ENCODE measurements at places on chromosomes 16 and 17.

- DNase-seq, result no peak
These were observed 22.0 kb downstream of the CAMKK1 start for GRCh38 chr17:3870871-3871306.

GRCh38 chr16:86256995-86257394 is 253.3 kb upstream of the FOXF1 start:
- no peak for DNase-seq

- no peak for DNase-seq
These were observed 113.4 kb upstream of the RCVRN start for GRCh38 chr17:10018461-10018891.

- no peak for DNase-seq
These were observed 25.9 kb downstream of the NKD1 start for GRCh38 chr16:50573947-50574744.

DNA sequence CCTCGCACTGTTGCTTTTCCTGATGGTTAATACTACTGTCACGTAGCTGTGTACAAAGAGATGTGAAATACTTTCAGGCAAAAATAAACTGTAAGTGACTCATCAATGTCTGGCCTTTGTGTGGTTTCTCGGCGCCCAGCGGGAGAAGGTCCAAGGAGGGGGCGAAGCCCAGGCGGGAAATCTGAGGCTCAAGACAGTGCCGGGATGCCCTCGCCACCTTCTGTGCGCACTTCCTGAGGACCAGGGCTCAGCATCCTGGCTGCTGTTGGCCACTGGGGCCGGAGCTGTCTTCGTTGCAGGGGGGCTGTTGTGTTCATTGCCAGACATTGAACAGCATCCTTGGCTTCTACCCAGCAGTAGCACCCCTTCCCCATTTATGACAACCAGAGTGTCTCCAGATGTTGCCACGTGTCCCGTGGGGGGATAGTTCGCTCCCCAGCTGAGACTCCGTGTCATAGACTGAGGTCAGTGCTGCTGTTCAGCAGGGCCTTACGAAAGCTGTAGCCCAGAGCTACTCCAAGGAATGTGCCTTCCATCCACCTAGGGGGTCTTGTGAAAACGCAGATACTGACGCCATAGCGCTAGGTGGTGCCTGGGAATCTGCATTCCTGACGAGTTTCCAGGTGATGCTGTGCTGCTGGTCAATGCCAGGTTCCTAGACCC is 67.3 kb upstream of the PLCG2 start:
- DNase-seq, result no peak

GRCh38 chr16:10921536-10922327 is 20.5 kb downstream of the DEXI start:
- DNase-seq, result no peak

GRCh38 chr17:7132511-7133094 is 18.0 kb upstream of the ASGR2 start:
- DNase-seq, result peak; percentile 7

- no peak for DNase-seq
These were observed 50.6 kb downstream of the NTN1 start for GRCh38 chr17:9071811-9072498.

DNA sequence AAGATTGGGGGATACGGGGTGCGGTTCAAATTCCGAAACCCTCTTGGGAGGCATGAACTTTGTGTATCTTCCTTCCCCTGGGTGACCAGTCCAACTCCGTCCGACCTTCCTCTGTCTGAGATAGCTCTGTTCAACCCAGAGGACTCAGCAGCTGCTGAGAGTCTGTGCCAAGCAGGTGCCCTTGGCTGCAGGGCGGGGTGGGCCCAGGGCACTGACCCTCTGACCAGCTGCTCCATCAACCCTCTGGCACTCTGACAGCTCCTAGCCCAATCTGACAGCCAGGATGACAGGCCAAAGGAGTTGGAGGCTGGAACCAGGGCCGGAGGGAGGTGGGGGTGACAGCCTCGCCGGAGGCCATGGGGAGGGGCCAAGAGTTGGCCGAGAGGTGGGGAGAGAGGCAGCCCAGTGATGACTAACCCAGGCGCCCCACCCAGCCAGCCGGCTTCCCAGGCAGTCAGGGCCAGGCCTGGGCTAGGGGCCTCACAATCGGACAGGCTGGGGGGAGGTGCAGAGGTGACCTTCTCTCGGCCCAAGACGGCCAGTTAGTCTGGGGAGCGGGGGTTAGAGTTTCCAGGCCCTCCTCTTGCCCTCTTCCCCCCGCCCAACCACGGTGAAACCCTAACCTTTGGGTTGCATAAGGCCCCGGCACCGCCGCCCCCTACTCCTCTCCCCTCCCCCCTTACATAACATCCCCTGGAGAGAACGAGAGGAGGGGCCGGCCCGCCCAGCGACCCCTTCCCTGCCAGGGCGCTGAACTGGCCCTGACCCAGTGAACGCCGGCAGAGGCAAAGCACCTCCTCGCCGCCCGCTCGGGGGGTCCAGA is 5.0 kb upstream of the TLCD2 start:
- DNase-seq, result no peak

- no peak for DNase-seq
These were observed 10.3 kb downstream of the ITGAX start for GRCh38 chr16:31365131-31365865.

- DNase-seq, result peak; percentile 31
These were observed 30.3 kb downstream of the HMOX2 start for GRCh38 chr16:4506450-4506849.

DNA sequence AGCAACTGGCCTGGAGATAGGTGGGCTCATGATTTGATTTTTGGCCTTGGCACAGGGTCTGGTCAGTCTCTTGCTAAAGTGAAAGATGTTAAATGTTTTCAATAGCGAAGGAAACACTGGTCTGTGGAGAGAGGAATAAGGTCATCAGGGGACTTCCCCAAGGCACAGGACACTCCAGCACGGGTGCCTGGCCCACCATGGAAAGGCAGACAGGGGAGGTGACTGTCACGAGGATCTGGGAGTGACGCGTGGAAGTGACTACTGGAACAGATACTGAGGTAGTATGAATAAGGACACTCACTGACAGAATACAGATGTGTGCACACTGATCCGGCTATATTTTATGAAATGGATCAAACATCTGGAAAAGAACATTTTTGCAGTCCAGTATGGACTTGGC is 16.7 kb upstream of the ICAM2 start:
- no peak for DNase-seq

- no peak for DNase-seq
These were observed 18.9 kb upstream of the KCNJ12 start for GRCh38 chr17:21357281-21357680.

DNA sequence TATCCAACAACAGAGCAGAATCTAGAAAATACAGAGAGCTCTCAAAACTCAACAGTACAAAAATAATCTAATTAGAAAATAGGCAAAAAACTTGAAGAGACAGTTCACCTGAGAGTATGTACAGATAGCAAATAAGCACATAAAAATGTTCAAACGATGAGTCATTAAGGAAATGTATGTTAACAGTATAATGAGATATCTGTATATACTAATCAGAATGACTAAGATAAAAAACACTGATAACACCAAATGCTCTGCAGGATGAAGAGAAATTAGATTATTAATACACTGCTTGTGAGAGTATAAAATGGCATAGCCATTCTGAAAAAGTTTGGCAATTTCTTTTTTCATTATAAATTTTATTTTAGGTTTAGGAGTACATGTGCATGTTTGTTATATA is 1307.6 kb upstream of the GOT2 start:
- no peak for DNase-seq

DNA sequence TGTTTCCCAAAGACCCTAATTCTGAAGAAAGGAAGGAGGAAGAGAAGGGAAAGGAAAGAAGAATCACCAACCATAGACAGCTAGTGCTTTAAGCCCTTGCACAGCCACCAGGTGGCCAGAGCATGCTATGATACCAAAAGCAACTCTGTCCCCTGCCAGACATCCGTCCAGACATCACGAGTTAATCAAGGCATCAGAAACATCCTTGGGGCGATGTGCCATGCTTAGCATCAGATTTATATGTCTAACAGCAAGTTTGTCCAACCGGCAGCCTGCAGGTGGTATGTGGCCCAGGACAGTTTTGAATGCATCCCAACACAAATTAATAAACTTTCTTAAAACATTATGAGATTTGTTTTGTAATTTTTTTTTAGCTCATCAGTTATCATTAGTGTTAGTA is 2.9 kb upstream of the CRYBA1 start:
- DNase-seq, result no peak

DNA sequence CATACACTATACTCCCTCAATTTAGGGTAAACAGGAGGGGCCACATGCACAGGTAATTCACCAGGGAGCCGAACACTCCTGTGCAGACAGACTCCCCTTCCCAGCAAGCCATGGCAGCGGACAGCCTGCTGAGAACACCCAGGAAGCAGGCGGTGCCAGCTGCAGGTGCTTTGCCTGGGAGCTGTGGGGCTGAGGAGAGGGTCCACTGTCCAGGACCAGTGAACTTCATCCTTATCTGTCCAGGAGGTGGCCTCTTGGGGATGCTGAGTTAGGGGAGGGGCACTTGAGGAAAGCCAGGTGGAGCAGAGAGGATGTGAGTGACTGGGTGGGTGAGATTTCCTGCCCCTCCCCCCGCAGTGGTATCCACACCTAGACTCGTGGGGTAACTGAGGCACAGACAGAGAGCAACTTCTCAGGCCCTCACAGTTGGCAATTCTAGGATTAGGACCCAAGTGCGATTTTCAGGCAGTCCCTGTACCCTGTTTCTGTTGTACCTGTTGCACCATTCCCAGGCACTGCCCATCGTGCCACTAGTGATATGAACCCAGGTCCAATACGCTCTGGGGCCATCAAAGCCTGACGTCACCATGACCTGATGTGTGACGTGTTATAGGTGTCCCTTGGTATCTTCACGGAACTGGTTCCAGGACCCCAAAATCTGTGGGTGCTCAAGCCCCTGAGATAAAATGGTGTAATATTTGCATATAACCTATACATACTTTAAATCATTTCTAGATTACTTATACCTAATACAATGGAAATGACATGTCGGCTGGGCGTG is 1.2 kb downstream of the GRN start:
- no peak for DNase-seq

Data from stimulated activated CD8-positive, alpha-beta memory T cell treated with anti-CD3 and anti-CD28 coated beads, Interleukin-15, amount 100 ng/mL, for 1 hour (primary cell).